HCEC 1CT (cell line): ENCODE measurements at places on chromosomes 4 and X.
A peak's percentile ranks its signal among the peaks of the same experiment; 100 is the strongest.

- DNase-seq = peak; percentile 45
Observed at GRCh38 chr4:88275516-88275915, 8.8 kb downstream of the PPM1K start.

DNA sequence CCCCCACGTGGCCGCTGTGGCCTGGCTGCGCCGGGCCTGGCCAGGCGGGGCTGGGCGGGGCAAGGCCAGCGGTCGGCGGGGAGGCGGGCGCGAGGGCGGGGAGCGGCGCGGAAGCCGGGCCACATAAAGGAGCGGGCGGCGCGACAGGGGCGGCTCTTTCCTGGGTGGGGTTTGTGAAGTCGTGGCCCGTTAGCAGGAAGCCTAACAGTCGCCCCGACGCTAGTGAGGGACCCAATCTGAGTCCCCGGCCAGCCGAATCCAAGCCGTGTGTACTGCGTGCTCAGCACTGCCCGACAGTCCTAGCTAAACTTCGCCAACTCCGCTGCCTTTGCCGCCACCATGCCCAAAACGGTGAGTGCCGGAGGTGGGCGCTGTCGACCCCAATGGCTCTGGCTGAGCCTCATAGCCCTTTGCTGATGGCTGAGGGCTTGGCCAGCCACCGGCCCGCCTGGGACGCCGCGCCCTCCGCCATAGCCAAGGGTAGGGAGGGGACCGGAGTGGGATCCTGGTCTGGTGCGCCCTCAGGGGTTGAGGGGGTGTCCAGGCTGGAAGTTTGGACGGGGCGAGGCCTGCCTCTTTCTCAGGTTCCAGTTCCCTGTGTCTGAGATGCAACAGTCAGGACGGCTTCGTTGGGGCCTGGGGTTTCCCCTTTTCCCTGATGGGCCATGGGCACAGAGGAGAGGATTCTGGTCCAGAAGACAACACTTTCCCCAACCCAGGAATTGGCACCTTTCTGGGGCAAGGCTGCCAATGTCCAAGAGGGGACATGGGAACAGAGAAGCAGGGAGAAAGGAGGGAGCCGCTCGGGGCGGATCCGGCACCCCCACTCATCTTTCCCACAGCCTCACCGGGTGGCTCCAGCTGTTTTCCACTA lies at the start of gene MSN:
TSS of gene MSN (plus strand) at position 152 of the 874 bp plus-strand sequence. CDS start at position 340, 188 bp downstream.
- DNase-seq = peak; percentile 63

DNA sequence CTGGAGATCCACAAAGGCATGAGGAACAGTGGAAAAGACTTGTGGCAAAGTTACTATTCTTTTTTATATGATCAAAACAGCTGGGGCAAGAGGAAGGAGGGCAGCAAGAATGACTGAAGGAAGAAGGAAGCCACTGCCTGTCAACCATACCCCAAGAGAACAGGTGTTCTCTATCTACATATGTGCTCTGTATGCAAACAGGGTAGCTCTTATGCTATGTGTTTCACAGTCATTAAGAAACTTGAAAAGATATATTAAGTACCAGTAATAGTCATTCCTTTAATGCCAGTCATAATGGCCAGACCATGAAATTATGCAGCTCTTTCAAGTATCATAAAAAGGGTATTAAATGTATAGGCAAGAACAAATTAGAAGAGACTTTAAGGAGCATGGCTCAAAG lies 363.9 kb downstream of the KLHL13 start:
- no peak for DNase-seq

- no peak for DNase-seq
Observed at GRCh38 chrX:39550795-39551361, 546.9 kb downstream of the BCOR start.

- no peak for DNase-seq
Observed at GRCh38 chr4:154516318-154517029, 24.9 kb upstream of the DCHS2 start.

DNA sequence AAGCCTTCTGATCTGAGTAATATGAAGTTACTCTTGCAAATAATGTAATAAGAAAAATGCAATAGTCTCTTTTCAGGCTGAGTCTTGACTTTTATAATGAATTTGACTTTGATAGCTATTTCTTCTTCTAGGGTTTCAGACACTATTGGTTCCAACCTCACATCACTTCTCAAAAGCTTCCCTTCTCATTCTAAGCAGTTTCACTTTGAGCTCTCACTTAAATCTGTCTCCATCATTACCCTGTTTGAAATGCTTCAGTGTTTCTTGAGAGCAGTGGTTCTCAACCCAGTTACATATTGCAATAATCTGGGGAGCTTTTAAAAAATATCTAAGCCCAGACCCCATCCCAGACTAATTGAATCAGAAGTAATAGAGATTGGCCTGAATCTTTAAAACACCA lies 40.5 kb upstream of the BMP2K start:
- DNase-seq = no peak

DNA sequence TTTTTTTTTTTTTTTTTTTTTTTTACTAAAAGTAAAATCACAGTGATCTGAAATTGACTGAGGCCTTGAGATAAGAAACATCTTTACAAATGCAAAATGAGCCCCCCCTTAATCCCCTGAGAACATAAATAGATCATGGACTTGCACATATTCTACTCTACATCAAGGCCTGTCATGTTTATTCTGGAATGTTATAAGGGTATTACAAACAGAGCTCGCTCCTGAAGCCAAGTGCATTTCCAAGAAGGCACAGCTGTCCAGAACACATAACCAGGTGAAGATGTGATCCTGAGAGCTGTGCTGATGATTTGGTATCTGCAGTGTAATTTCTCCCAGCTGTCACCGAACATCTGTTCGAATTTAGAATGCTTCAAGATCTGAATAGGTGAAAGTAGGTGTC lies 384.5 kb downstream of the GPAT3 start:
- DNase-seq = no peak

DNA sequence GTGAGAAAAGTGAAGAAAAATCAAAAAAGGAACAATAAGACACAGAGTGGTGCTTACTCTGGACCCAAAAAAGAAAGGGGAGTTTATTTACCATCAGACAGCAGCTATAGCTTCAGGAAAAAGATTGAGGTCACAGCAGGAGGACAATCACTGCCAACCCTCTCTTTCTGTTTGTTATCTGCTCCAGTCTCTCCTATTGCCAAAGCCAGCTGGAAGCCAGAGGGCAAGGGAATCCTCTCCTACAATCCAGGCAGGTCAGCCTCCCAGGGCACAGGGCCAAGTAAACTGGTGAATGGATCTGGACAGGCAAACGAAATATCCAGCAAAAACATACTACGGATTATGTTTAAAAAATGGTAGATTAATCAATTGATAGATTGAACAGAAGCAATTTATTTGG lies 306.9 kb upstream of the SLIT2 start:
- DNase-seq = no peak

DNA sequence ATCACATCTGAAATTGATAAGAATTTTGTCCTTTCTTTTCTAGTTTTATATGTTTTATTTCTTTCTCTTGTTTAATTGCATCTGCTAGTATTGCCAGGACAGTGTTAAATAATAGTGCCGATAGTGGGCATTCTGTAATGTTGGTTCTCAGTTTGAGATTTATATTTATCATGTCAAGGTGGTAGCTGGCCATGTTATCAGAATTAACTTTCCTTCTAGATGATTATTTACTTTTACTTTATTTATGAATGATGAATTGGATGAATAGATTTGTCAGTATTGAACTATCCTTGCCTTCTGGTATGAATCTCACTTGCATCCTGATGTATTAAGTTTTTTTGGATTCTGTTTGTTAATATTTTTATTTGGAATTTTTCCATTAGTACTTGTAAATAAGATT lies 42.7 kb downstream of the METAP1 start:
- DNase-seq = no peak

DNA sequence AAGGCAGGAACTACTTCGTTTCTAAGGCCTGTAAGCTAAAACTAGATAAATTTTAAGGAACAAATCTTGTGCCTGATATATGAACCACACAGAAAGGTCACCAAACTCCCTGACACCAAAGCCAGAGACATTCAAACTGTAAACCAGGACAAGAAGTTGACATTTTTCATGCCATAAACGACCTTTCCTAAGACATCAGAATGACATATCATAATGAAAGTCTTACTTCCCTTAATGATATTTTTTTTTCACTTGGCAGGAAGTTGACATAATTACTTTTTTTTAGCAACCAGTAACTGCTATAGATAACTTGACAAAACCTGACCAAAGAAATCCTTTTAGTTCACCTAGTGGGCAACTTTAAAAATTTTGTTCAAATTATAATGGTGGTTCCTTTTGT lies 231.5 kb upstream of the AGTR2 start:
- DNase-seq = no peak

GRCh38 chrX:23749576-23749975 lies 6.5 kb upstream of the ACOT9 start:
- DNase-seq = no peak

DNA sequence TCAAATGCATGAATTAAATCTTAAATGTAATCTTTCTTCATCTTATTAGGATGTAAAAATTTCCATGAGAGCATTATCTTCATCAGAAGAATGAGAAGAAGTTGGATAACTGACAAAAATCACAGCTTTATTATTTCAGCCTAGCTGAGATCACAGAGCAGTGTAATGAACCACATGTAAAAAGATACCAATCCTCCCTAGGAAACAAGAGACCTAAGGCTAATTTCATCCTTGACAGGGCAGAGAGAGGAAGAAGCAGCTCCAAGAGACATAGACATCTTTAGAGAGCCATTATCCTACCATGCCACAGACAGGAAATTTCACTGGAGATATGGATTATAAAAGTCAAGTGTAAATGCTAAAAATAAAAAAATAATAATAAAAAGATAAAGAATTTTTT lies 40.9 kb upstream of the IL15 start:
- DNase-seq = no peak

DNA sequence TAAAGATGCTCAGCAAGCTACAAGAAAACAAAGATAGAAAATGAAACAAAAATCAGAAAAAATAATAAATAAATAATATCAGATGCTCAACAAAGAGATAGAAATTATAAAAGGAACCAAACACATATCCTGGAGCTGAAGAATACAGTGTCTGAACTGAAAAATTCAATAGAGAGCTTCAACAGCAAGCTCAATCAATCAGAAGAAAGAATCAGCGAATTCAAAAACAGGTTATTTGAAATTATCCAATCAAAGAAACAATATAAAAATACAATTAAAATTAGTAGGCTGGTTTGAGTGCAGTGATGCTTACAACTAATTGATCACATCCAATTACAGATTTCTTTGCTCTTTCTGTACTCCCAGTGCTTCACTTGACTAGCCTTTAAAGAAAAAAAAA lies 40.8 kb upstream of the FOXR2 start:
- no peak for DNase-seq

- DNase-seq = no peak
Observed at GRCh38 chr4:150668824-150669223, 86.9 kb downstream of the MAB21L2 start.

- DNase-seq = no peak
Observed at GRCh38 chrX:70338290-70338689, 48.4 kb downstream of the KIF4A start.

- DNase-seq = no peak
Observed at GRCh38 chr4:153151535-153152455, 52.4 kb upstream of the TRIM2 start.

DNA sequence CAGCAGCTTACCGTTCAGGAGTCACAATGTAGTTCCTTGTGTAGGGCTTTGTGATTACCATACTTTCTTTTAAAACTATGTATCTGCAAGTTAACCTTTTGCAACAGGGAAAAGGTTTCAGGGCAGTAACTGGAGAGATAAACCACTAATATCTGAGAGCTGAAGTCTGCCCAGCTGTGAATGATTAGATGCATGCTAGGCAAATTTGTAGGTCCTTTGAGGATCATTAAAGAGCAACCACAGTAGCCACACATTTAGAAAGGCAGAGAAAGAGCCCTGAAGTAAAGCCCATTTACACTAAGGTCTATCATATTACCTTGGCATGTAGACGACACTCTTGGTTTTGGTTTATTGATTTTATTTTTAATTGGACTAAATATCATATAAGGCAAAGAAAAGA lies 60.0 kb downstream of the ATP8A1 start:
- DNase-seq = no peak

- DNase-seq = peak; percentile 11
Observed at GRCh38 chr4:41957634-41958033, 22.4 kb downstream of the TMEM33 start.

- no peak for DNase-seq
Observed at GRCh38 chrX:1909419-1910206, 294.8 kb downstream of the ASMT start.

- no peak for DNase-seq
Observed at GRCh38 chrX:34401411-34401810, 255.7 kb downstream of the TMEM47 start.

DNA sequence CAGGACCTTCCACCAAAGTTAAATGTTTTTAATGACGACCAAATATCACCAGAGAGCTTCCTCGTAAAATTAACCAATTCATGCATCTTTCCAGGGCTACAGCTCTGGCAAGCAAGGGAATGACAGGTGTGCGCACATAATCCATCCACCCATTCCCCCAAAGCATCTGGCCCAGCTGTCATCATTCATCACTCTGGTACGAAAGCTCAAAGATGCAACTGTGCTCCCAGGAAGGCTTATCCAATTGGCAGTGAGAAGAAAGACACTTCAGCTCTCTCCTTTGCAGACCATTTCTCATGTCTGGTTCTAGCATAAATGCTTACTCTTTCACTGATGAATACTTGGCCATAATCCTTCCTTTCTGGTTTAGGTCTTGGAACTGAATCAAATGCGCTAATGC lies 139.2 kb downstream of the NSUN7 start:
- DNase-seq = no peak

DNA sequence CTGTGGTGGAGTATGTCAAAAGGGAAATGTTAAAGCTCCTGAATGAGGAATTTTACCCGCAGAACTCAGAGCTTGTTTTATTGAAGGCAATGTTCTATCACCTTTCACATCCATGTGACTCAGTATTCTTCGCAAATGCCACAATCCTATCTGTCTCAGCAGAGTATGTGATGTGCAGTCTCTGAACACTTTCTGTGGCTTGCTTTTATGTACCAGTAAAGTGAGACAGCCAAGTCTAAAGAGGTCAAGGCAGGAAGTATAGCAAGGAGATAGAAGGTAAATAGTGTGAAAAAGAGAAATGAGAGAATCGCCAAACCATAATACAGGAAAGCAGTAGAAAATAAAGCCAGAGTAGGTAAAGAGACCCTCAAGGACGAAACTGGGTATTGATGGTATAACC lies 515.8 kb downstream of the RAB28 start:
- DNase-seq = no peak
